A673 (cell line): ENCODE measurements at places on chromosomes 16 and 17.

DNA sequence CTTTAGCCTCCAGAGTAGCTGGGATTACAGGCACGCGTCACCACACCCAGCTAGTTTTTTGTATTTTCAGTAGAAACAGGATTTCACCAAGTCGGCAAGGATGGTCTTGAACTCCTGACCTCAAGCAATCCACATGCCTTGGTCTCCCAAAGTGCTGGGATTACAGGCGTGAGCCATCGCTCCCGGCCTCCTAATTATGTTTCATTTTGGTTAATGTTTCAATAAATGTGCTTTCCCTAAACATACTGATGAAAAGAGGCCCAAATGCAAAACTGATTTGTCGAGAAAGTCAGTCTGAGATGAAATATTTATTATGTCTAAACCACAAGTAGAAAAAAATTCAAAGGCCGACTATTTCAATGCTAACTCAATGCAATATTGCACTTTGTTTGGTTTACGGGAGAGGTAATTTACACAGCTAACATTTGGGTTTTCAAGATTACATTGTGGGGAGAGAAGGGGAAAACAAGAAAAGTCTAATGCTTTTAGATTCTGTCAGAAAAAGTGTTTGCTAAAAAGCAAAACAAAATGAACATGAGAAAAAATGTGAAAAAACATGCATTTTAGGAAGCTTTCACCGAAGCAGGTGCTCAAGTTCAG, 9.8 kb downstream of the STAT3 start:
- no peak for DNase-seq

DNA sequence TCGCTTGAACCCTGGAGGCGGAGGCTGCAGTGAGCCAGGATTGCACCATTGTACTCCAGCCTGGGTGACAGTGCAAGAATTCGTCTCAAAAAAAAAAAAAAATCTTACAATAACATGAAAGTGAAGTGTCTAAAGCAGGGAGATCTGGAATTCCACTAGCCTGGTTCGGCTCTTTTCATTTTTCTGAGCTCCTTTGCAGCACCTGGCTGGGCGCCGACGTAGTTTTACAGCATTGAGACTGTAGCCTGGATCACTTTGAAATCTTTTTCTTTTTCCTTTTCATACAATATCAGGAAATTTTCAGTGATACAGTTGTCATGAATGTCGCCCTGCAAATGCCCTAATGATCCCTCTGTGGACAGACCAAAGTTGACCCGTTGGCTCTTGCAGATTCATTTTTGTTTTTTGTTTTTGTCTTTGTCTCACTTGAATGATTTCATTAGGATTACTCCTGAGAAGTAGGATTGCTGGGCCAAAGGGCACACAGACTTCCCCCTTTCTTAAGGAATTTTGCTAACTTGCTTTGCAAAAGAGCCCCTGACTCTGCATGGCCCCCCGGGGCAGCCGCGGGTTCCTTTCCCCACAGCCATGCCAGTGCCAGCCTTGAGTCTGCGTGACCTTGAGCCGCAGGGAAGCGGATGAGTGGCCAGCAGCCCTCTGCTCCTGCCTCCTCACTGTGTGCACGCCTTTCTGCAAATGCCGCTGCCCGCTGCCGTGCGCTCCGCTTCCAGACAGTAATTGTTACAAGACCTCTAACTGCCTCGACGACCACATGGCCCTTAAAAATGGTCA, 28.0 kb downstream of the CRISPLD2 start:
- no peak for DNase-seq

GRCh38 chr16:4673387-4674046, 19.8 kb upstream of the NUDT16L1 start:
- DNase-seq: no peak

- no peak for DNase-seq
Observed at GRCh38 chr17:81519284-81520020, 6.9 kb upstream of the ACTG1 start.

DNA sequence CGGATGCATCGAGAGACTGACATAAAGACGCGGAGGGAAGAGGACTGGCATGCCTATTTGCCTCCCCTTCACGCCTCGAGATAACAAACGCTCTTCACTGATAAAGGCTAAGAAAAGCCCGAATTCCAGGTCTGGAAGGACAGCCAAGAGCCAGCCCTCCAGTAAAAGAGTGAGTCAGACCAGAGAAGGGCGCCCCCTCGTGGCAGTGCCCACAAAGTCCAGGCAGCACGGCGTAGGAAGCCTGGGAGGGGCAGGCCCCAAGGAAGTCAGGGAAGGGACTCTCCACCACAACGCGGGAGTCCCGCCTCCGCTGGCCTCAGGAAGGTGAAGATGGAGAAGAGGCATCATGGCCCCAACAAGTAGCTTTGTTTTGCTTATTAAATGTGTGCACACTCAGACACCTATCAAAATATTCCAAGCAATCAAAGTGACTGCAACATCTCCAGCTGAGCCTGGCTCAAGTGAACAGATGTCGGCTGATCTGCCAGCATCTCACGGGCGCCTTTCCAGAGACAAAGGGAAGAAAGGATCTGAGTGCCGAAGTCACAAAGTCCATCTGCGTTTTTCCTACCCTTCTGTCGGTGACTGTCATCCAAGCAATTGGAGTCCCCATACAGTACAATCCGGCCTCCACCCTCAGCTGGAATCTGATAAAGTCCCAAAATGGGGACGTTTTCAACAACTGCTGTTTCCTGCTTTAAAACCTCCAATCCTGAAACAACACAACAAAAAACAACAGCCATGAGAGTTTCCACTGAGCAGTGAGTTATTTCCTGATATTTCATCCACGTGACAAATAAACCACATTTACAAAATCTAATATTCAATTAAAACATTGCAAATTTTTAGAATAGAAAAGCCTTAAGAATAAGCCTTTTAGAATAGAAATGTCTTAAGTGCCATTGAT, 20.4 kb upstream of the SLC38A8 start:
- peak; percentile 75 for DNase-seq

- DNase-seq: peak; percentile 59
Observed at GRCh38 chr16:66154801-66155200, 211.7 kb upstream of the CDH5 start.

DNA sequence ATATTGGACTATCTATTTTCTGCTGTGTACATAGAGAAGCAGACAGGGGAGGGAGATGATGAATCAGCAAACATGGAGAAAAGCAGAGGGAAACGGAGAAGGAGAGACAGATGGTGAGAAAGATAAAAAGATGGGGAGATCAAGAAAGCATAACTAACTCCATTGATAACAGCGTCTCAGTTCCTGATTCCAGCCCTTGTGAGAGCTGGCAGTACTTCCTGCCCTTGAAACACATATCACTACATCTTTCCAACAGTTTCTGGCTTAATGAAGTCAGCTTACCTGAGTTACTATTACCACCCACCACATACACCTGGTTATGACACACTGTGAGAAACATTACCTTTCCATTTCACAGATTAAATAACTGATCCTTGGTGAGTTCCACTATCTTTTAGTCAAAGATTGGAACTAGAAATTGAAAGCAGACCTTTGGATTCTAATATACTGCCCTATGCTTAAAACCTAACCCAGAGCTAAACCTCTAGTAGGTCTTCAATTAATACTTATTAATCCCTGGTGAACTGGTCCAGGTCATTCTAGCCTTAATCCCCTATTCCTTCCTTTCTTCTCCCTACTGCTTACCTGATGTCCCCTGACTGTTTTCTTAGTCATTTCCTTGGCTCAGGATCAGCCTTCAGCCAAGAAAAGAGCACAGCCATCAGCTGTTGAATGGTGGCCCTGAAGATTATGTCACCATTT, 346.6 kb upstream of the CCL2 start:
- DNase-seq: no peak

DNA sequence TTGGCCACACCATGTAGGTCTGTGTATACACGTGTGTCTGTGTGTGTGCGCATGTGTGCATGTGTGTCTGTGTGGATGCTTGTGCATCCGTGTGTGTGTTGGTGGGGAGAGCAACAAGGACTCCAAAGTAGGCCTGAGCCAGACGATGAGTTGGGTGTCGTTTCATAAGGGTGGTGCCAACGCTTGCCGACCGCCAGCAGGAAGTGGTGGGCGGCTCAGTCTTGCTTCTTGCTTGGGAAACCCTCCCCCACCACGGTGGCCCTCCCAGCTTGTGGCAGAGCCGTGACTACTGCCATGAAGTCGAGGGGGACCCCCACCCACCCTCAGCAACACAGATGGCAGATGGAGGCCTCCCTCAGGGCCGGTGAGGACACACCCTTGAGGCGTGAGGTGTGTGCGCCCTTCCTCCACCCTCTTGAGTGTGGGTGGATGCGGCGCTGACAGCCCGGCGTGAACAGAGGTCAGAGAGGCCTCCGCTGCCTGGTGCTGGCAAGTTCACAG, 17.5 kb downstream of the SBK1 start:
- peak; percentile 65 for DNase-seq

- no peak for DNase-seq
Observed at GRCh38 chr17:30244853-30245385, 9.4 kb upstream of the SLC6A4 start.

DNA sequence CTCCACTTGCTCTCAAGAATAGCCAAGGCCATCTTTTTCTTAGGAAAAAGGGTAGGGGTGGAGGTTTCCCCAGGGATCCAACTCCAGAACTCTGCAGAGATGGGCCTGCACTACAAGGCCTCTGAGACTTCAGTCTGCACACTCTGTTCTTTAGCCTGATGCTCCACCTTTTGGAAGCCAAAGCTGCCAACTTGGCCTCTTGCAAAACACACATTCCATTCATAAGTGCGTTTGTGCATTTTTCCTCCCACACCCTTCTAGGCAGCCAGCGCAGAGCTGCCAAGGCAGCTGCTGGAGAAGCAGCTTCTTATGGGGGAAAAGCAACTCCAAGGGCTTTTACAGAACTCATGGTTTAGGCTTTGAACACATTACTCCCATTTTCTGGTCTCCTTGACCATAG, 45.3 kb downstream of the REXO5 start:
- peak; percentile 63 for DNase-seq

DNA sequence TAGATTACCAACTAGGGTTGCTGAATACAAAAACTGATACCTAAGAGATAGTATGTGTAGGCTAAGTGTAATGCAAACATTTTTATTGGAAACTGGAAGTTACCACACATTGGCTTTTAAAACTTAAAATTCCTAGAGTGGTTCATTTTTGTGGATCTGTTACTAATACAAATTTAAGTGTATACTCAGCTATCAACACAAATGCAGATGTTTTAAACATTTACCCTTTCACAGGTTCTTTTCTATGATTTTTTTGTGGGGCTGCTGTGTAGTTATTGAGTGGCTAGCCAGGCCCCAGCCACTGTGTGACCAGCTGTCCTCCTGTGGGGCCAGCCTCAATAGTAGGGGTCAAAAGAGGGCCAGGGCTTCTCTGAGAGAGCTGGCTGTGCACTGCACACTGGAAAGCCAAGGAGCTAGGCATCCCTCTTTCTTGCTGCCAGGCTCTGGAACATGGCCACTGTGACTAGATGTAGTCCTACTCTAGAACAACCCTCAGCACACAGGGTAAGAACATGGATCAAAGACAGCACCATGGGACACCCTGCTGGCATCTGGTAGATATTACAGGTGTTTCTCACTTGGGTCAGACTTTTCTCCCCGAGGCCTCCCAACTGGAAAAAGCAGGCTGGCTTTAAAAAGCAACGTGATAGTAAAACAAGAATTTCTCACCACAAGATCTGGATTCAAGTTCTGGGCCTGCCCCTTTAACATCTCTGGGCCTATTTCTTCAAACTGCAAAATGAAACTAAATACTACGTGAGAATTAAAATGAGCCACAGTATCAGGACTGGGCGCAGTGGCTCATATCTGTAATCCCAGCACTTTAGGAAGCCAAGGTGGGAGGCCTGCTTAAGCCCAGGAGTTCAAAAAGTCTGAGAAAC, 7.3 kb upstream of the VEZF1 start:
- DNase-seq: peak; percentile 88
